ENCODE measurements at places on chromosomes 7 and 10.

- no peak for DNase-seq
Observed at GRCh38 chr10:86681047-86681446, 12.7 kb downstream of the LDB3 start.

- DNase-seq, result no peak
Observed at GRCh38 chr10:57955076-57955475, 312.6 kb downstream of the IPMK start.

- DNase-seq, result no peak
Observed at GRCh38 chr7:7795203-7795602, 76.8 kb upstream of the RPA3 start.

DNA sequence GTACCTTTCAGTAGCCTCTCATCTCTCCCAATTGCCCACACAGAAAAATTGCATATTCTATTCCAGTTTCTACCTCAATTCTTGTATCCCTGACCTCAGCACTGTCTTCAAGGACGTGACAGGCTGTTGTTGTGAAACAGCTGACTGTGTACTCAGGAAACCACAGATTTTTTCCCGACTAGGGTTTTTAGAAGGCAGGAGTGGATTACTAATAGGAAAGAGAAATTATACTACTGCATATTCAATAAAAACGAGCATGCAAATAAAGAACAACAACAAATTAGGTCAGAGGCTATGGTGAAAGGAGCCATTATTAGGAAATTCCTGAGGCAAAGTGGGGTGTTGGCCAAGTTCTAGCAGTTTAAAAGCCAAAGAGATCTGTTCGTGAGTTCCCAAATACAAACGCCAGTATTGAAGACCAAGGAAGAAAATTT lies 93.4 kb downstream of the DOCK4 start:
- no peak for DNase-seq

GRCh38 chr7:32044739-32045138 lies 25.5 kb downstream of the PDE1C start:
- DNase-seq, result no peak

GRCh38 chr10:102101152-102101551 lies 19.0 kb downstream of the LDB1 start:
- DNase-seq, result no peak

- DNase-seq, result no peak
Observed at GRCh38 chr7:101923602-101923985, 106.2 kb downstream of the CUX1 start.

- DNase-seq, result peak; percentile 27
Observed at GRCh38 chr7:33108554-33109004, 625 bp downstream of the RP9 start.

DNA sequence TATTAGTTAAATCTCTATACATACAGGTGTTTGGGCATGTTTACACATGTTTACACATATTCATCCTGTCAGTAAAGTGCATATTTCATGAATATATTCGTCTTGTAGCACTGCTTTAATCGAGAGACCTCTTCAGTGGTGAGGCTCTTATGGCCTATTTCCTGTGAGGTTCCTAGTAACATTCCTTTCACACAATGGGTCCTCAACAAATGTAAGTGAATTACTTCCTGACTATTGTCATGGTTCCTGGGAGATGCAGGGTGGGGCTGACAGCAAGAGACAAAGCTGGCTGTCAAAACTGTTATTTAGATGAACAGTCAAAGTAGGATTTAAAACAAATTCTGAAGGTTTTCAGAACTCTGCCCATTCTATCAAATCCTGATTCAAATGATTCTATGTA lies 12.4 kb upstream of the SEMA3A start:
- DNase-seq, result no peak

Measured in activated naive CD8-positive, alpha-beta T cell treated with anti-CD3 and anti-CD28 coated beads for 36 hours (primary cell).